Fibroblast of skin of right quadriceps (primary cell): ENCODE measurements at places on chromosomes 5 and 9.

DNA sequence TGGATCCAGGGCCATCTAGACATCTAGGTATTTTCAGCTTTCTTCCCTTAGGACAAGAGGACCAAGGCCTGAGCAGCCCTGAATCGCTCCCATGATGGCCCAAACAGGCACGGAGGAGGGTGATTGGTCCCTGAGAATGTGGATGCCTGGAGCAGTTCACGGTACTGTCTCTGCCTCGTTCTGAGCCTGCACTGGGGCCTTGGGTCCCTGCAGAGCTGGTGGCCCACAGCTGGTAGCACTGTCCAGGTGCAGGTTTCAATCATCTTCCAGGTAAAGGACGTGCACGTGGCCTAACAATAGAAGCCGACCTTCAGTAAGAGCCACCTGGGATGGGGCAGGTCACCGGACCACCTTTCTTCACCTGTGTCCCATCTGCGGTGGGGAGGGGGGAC is 19.4 kb upstream of the FCN1 start:
- no peak for DNase-seq

DNA sequence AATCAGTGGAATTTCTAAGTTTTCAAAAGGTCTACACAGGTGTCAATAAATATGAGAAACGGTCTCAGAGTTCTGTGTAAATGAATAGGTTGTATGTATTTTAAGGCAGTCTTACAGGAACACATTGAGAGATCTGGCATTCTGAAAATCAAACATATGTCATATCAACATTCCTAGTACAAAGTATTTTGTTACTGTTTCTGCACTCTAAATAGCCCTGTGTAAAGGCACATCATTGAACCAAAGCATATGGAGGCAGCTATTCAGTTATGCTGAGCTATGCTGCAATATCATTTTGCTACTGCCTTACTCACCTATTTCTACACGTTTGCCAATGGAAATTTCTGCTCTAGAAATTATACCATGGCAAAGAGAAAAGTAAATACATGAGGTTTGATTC is 379.1 kb downstream of the KIAA0825 start:
- DNase-seq = no peak

GRCh38 chr5:32233696-32234447 is 59.8 kb upstream of the GOLPH3 start:
- DNase-seq = peak; percentile 37

DNA sequence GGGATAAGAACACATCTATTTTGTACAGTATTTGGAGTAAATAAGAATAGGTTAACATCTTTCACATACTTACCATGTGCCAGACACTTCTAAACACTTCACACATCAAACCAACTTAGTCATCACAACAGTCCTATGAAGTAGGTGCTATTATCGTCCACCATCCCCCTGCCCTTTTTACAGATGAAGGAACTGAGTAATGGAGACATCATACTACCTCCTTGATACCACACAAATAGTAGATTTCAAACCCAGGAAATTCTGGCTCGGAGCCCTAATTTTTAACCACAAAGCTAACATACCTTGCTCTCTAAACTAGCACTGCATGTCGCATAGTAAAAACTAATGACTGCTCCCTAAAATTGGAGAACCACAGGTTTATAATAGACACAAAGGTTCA is 4.2 kb upstream of the ZNF366 start:
- DNase-seq = peak; percentile 73

DNA sequence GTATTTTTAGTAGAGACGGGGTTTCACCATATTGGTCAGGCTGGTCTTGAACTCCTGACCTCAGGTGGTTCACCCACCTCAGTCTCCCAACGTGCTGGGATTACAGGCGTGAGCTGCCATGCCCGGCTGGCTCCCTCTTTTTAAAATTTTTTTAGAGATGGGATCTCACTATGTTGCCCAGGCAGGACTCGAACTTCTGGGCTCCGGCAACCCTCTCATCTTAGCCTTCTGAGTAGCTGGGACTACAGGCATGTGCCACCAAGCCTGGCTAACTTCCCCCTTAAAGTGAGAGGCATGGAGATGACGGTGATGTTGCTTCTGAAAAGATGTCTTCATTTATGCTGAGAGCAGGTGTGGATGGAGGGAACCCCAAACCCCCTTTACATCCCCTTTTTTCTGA is 43.7 kb upstream of the PWWP2A start:
- no peak for DNase-seq

DNA sequence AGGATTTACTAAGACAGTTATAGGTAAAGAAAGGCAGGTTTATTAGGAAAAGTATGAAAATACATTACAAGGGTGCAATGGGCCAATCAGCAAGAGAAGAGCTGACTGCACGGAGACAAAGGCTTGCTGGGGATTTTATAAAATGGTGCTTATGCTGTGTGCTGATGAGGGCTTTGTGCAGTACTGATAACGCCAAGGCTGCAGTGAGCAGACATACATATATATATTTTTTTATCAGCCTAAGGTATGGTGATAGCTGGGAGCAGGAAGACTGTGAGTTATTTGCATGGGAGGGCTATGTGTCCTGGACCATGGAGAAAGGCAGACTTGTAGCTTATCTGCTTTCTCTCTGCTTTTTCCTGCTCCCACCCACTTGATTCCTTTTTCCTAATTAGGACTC is 208.1 kb upstream of the ACTBL2 start:
- no peak for DNase-seq

DNA sequence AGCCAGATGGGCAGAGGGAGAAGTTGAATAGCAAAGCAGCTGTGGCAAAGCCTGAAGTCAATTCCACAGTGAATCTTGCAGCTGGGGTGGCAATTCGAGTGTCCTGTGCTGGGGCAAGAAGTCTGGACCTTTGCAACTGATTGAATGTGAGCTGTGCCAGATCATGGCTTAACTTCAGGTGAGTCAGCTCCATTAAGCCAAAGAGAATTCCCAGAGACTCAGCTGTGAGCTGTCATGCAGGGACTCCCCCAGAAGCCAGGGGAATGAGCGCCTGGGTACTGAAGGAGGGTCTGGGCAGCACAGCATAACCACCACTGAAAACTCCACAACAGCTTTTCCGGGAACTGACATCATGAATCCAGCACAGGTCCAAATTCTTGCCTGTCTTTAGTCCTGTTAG is 153.5 kb upstream of the TRPC7 start:
- no peak for DNase-seq

GRCh38 chr5:160272264-160272663 is 40.1 kb downstream of the CCNJL start:
- no peak for DNase-seq

DNA sequence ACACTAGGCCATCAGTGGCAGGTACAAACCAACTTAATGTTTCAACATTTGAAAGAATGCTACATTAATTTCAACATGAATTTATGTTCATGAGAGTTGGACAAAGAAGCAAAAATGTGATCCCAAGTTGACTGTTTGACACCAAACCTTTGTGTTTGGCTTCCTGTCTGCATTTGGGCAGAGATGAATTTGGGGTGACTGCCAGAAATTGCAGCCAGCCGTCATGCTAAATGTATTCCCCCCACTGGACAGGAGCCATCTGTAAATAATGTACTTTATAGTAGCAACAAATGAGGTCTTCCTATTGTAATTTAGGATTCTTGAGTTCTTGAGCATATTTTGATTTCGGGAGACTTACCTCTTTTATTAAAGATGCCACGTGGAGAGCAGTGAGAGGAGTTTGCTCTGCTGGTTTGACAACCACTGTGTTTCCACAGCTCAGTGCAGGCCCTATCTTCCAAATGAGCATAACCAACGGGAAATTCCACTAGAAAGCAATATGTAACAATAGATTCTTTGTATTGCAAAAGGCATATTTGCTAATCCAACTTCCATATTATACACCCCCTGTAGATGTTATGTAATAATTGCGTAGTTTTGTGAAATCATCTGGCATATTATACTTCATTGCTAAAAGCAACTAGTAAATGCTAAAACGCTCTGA is 27.6 kb downstream of the ALDH1A1 start:
- no peak for DNase-seq

DNA sequence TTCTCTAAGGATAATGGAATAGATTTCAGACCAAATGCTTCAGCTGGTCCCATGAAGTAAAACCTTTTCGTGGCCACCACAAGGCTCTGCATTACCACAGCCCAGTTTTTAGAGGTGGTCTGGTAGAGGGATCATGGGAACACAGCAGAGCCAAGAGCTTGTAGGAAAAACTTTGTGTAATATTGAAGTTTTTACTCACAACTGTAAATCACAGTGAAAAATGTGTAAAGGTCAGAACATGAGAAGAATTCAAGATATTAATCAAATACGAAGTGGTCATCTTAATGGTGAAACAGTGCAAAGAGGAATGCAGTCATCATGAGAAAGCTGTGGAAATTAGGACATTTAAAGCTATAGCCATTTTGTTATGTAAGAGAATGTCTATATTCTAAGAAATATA is 197.5 kb downstream of the NPR3 start:
- peak; percentile 7 for DNase-seq

DNA sequence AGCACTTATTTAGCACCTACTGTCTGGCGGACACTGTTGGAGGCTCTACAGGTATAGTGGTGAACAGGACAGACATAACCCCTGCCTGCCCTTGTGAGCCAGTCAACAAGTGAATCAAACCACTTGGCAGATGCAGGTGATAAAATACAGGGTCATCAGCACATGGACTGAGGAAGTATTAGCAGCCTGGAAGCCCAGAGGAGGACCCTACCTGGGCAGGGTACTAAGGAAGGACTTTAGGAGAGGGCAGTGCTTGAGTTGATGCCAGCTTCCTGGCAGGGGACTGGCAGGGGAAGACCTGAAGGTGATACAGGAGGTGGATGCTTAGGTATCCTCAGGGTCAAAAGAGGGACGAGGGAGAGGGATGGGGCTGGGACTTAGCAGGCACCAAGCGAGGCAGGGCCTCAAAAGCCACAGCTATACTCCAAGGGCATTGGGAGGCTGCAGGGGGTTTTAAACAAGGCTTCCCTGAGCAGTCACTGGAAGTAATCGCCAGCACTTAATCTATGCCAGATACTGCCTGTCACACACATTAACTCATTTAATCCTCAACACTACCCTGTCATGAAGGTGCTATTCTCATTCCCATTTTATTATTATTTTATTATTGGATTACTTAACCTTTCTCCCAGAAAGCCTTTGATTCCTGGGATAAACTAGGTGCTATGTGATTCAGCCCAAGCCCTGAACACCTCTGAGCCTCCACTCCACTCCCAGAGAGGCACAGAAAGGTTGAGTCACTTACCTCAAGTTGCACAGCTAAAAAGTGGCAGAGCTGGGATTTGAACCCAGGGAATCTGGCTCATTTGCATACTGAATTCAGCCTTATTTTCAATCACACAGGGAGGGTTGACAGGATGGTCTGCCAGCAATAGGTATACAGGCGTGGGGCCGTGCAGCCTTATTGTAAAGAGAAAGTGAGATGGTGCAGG is 63.8 kb upstream of the ORM1 start:
- DNase-seq = no peak

GRCh38 chr9:94922098-94922607 is 195.7 kb downstream of the AOPEP start:
- peak; percentile 95 for DNase-seq

- peak; percentile 27 for DNase-seq
These were observed 796 bp downstream of the LNPEP start for GRCh38 chr5:96936431-96937320.

DNA sequence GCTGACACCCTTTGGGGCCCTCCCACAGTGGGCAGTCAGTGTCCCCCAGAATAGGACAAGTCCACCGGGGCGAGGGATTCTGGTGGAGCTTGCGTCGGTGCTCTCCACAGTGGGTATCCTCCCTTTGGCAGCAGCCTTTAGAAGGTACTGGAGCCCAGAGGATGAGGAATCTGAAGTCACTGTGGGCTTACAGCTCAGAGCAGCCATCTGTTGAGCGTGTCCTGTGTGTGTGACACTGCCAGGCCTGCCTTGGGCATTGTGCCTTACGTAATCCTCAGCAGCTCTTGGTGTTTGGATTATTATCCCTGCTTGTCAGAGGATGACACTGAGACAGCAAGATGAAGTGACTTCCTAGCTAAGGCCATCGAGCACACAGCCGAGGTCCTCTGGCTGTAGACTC is 12.6 kb downstream of the URM1 start:
- DNase-seq = no peak

- peak; percentile 77 for DNase-seq
These were observed at the start of gene MIER3 for GRCh38 chr5:56951946-56952691. TSS of gene MIER3 (minus strand) at chr5:56952123. CDS start at chr5:56952102, 21 bp downstream.

DNA sequence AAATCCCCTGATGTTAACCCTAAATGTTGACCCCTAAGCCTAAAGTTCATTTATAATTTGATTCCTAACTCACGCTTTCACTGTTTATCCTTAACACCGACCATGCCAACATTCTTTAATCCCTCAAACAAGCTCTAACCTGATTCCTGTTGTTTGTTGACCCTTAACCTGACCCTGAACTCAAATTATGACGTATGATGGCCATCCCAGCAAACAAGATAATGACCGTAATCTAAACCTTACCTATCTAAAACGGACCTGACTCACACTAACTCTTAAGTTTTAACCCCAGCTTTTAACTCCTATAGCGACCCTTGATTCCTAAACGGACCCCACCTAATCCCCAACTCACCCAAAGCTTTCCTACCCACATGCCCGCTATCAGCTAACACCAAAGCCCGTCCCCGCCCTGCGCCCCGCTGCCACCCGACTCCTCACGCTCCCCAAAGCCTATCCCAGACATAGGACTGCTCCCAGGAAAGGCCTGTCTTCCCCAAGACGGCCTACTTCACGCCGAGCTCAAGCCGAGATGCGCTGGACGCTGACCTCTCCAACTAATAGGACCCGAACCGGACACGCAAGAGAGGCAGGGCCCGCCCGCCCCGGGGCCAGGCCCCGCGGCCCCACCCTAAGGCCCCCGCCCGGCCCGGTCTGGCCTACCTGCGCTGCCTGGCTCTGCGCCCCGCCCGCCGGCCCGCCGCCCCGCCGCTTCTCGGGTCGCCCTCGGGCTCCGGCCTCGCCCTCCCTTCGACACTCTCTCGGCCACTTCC is 395 bp downstream of the TLN1 start:
- DNase-seq = no peak

DNA sequence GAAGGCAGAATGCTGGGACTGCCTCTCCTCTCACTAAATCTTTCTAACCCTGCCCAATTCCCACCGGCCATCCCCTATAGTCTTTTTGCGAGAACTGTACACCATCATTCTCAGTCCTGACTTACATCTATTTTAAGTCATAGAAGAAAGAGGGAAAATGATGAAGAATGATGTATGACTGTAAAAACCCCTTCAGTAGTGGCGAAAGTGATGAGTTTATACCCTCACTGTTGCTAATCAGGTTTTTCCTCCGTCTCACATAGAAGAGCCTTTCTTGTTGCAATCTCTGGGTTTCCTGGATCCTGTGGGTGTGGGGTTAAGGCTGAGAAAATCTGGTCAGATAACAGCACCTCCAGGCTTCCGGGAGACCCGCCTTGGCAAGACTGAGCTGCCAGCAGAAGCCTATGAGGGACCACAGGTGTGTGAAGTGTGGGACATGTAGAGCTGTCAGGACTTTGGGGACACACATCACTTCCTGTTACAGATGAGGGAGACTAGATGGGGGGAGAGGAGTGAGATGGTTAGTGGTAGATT is 147.1 kb upstream of the SLC12A2 start:
- no peak for DNase-seq

GRCh38 chr5:120442694-120443093 is 21.4 kb upstream of the PRR16 start:
- no peak for DNase-seq

- peak; percentile 4 for DNase-seq
These were observed 233.5 kb downstream of the RFX3 start for GRCh38 chr9:3292311-3292710.

- DNase-seq = peak; percentile 54
These were observed 11.1 kb downstream of the TTC39B start for GRCh38 chr9:15295761-15296405.

GRCh38 chr9:92894711-92895362 is 17.0 kb upstream of the ZNF484 start:
- DNase-seq = no peak

- no peak for DNase-seq
These were observed 51.4 kb upstream of the GRHPR start for GRCh38 chr9:37370968-37371563.
